HEK293T (cell line): ENCODE measurements at places on chromosomes 3 and 15.
A peak's percentile ranks its signal among the peaks of the same experiment; 100 is the strongest.

DNA sequence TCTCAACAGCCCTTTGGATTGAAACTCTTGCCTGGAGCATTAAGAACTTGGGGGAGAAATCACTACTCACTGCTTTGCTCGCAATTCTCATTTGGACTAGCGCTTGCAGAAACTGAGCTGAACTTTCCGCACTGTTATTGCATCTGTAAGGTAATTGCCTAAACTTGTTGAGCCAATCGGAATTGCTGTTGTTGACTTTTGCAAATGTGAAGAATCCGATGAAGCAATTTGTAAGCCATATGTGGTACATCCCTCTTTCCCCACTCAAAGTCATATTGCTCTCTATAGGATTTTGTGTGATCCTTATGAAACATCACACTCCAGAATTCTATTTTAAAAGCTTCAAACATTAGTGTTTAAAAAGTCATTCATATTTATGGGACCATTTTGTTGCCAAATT, 191.7 kb upstream of the GBE1 start:
- DNase-seq = no peak

GRCh38 chr15:41511899-41512369, 1.7 kb downstream of the LTK start:
- no peak for DNase-seq

- no peak for DNase-seq
These were observed 953.1 kb upstream of the NR2F2 start for GRCh38 chr15:95377258-95377852.

GRCh38 chr3:54733106-54734006, 194.5 kb downstream of the LRTM1 start:
- no peak for DNase-seq

- DNase-seq = no peak
These were observed 283.0 kb downstream of the UACA start for GRCh38 chr15:70480196-70480856.

DNA sequence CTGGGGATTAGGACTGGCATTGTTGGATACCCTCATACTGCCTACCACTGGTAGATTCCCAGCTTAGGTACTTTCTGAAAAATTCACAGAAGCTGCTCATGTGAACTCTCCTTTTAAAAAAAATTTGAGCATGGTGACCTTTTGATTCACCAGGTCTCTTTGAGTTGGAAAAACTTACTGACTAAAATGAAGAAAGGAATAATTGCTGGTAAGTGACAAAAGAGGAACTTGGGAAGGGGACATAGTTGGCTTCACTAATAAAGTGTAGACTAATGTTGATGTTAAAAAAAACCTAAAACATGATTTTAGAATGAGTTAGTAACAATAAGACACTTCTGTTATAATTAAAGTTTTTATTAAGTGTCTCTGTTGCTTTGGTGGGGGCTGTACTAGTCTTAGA, 8.6 kb downstream of the VPS8 start:
- no peak for DNase-seq

DNA sequence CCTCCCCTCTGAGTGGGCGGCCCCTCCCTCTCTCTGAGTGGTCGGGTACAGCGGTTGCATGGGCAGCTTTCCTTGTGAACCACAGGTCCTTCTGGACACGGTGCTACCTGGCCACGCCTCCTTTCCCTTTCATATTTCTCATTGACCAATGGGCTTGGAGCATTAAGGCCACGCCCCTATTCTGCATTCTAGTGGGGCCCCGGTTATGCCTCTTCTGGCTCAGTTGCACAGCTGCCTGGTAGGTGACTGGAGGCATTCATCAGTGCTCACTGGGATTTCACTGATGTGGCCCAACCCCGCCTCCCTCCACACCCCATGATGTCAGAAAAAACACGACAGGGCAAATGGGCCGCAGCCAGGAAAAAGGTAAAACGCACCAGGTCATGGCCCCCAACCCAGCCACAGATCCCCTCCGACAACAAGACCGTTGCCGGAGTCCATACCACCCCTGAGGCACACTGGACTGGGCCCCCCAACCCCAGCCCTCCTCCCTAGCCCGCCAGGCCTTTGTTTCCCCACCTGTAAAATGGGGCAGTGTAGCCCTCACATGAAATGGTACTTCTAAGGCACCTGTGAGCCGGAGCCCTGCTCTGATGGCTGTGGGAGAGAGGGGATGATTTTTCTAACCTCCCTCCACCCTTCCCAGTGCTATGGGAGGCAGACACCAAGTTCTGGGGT, 26.3 kb downstream of the NGRN start:
- peak; percentile 66 for DNase-seq

- DNase-seq = no peak
These were observed 242.2 kb downstream of the ABHD5 start for GRCh38 chr3:43932921-43933320.

GRCh38 chr3:113287111-113287802, 75.9 kb downstream of the BOC start:
- no peak for DNase-seq

DNA sequence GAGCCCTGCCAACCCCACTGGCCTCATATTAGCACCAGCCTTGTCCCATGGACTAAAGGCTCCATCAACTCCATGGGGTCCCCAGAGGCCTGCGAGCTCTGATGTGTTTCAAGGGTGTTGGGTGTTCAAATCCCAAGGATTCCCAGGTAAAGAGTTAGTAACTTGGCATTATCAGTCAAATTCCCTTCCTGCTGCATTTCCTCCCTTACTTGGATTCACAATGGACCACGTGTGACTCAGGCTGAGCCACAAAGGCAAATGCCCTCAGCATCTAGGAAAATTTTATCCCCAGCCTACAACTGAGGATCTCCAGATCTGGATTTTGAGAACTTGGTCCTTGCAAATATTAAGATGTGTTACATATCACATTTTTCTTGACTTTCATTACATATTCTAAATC, 58.8 kb downstream of the GADL1 start:
- DNase-seq = no peak

DNA sequence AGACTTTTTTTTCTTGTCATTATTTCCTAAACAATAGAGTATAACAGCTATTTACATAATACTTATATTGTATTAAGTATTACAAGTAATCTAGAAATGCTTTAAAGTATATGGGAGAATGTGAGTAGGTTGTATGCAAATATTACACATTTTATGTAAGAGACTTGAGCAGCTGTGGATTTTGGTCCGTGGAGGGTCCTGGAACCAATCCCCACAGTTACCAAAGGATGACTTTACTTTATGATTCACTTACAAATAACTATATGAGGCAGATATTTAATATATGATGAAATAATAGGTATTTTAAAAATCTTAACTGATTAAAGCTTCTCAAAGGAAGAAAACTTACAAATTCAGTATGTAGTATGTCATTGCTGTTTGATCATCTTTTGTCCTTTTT, 56.3 kb downstream of the PPP2R3A start:
- no peak for DNase-seq

DNA sequence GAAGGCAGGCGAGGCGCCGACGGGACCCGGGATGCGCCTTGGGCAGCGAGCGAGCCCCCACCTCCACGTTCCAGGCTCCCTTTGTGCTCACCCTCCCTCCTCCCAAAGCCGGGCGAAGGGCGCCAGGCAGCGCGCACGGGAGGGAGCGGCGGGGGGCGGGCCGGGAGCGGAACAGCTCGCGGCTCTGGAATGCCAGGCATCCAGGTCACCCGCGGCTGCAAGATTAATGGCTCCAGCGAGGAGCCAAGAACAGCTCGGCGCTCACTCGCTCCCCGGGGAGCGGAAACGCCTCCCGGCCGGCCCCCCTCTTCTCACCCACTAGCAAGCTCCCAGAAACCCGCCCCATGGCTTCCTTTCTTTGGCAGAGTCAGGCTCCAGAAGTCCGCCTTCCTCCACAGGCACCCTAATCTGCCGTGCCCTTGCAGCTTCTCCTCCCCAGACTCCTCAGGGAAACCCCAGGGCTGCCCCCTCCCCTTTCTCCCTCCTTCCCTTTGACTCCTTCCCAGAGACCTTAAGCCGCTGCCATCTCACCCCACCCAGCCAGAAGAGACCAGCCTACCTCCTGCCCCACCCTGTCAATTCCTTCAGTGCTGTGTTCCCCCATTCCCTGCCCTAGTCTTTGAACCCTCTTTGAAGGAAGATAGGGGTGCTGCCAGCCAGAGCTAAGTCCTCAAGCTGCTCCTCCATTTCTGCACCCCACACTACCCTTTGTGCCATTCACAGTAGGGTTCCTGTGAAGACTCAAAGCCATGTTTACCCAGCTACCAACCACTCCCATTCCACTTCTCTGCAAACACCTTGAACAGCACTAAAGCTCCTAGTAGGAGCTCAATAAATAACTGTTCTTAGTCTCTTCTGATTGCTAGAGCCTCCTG, 9.9 kb downstream of the AMOTL2 start:
- peak; percentile 69 for DNase-seq

DNA sequence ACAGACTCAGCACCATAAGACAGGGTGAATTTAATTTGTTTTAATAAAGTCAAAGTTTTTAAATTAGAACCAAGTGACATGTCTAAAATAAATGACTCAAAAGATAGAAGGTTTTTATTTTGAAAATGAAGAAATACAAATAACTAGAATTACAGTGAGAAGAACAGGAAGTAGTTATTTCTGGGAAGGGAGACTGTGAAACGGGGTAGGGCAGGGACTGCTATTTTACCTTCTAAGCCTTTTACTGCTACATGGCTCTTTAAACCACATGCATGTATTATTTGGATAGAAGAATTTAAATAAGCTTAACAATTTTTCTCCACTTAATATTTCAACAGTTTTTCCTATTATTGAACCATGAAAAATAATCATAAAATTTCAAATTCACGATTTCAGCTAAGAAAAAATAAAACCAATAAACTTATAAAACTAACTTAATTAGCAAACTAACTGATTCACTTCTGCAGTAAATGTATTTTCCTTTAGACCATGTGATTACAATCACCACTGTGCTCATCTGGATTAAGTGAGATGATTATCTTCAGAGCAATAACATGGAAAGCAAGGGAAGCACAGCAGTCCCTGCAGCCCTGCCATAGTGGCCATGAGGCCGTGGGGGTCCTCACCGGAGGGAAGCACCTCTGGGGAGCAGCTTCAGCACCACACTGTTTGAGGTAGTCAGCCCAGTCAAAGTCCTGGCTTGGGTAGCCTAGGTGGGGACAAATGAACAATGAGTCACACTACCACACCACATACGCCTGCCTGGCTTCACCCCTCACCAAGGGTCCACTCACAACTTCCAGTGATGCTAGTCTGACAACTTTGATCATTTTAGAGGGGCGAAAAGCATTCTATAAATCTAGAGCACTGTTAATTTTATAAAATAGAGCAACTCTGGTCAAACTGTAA, 28.3 kb upstream of the STIMATE start:
- no peak for DNase-seq

DNA sequence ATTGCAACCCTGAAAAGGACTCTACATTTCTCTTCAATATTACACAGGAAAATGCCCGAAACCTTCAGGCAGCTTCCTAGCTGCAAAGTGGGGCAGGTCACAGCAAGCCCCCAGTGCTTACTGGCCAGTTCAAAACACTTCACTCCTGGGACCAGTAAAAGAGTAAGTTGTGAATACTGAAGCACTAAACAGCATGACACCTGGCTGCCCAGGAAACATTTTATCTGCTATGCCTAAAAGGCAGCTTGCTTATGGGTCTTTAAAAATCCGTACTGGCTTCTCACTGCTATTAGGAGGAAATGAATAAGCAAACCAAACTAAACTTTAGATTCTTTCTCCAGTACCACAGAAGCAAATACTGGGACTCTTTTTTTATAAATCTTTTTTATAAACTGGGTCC, 457.9 kb upstream of the ALCAM start:
- DNase-seq = no peak

DNA sequence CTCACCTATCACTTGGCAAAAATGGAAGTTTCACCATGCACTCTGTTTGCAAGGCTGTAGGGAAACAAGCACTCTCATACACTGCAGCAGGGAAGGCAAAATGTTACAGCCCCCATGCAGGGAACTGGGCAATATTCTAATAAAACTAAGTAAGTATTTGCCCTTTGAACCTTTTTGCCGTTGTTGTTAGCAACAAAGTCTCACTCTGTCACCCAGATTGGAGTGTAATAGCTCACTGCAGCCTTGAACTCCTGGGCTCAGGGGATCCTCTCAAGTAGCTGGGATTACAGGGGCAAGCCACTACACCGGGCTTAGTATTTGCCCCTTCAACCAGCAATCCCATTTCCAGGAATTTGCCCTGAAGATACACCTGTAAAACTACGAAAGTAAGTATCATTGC, 122.5 kb downstream of the TBC1D5 start:
- no peak for DNase-seq

- no peak for DNase-seq
These were observed 74.8 kb downstream of the PPM1L start for GRCh38 chr3:160830796-160831195.

- no peak for DNase-seq
These were observed 171.8 kb upstream of the EIF1B start for GRCh38 chr3:40137591-40138295.

DNA sequence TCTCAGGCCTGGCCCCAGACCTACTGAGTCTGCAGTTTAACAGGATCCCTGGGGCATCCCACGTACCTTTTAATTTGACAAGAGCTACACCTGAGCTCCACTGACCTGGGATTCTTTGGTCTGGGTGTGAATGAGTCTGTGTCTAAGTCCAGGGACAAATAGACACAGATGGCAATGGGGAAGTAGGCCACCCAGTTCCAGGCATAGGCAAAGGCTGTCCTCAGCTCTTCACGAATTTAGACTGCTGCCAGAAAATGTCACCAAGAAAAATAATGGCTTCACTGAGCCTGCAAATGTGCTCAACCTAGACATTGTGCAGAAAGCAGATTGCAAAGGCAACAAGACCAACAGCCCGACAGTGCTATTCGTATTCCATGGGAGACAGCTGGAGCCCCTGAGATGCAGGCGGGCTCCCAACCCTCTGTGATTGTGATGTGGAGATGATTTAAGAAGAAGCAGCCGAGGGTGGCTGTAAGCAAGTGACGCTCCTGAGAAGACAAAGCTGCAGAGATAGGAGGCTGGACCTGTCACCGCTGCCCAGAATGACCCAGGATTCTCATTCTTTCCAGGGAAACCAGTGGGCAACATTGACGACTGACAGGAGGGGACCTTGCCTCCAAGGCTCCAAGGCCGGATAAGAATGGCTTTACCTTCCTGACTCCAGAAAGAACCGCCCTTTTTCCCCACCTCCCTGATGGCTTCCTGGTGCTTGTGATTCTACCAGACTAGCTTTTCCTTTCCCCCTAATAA, 39.8 kb upstream of the IREB2 start:
- DNase-seq = no peak

DNA sequence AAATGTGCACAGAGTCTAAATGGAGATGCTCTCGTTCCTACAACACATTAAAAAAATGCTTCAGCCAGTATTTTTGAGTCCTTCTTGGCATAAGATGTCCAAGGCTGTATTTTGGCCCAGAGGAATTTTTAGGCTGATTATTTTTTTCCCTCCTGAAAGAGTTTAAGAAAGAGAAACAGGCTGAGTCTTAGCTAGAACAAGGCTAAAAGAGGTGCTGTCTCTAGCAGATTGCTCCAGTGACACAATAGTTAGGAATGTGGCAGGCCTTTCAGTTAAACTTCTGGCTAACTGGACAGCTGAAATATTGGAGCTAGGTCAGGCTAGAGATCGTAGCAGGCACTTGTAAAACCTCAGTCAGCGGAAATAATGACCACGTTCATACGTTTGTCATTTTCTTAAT, 271.4 kb upstream of the RARB start:
- DNase-seq = no peak

GRCh38 chr3:183278479-183279088, 25.5 kb downstream of the B3GNT5 start:
- DNase-seq = no peak

- DNase-seq = no peak
These were observed 436.8 kb upstream of the THBS1 start for GRCh38 chr15:39144051-39144450.

- DNase-seq = no peak
These were observed 109.6 kb upstream of the SEMA6D start for GRCh38 chr15:47607695-47608094.
